Tibial nerve (tissue), 4 donors: ENCODE measurements at places on chromosomes 7 and 10. TPM values are rescaled to one million over a fixed set of nuclear protein-coding genes. Genes with fewer than 3 reads are reported as not detected.

TEX47 gene
- not detected for total RNA-seq

HOXA3 gene
- 18.8 TPM for total RNA-seq

LRRC61 gene
- total RNA-seq, result 7.9 TPM

CNPY1 gene
- total RNA-seq, result not detected

TYW1B gene
- 2.4 TPM for total RNA-seq

NEUROG3 gene
- not detected for total RNA-seq

CADPS2 gene
- 25.5 TPM for total RNA-seq

IFIT1B gene
- total RNA-seq, result not detected

EN2 gene
- total RNA-seq, result under 0.01 TPM

VAX1 gene
- total RNA-seq, result not detected

CHST3 gene
- total RNA-seq, result 56.4 TPM

AKR1C3 gene
- total RNA-seq, result 55.8 TPM

FAS gene
- 32.2 TPM for total RNA-seq

KCNMA1 gene
- 16.2 TPM for total RNA-seq

HTR7 gene
- 0.42 TPM for total RNA-seq

GJD4 gene
- total RNA-seq, result 0.20 TPM

CDC14C gene
- total RNA-seq, result not detected

CPN1 gene
- not detected for total RNA-seq

SLC18A3 gene
- not detected for total RNA-seq

TEX36 gene
- total RNA-seq, result not detected

CLDN4 gene
- 0.66 TPM for total RNA-seq

CTAGE8 gene
- total RNA-seq, result not detected

NPY4R2 gene
- total RNA-seq, result not detected

TMEM213 gene
- total RNA-seq, result not detected

SP8 gene
- not detected for total RNA-seq

GSTO2 gene
- total RNA-seq, result 0.78 TPM

CTNNA3 gene
- 15.9 TPM for total RNA-seq

KCP gene
- 0.21 TPM for total RNA-seq

PDCD11 gene
- total RNA-seq, result 23.7 TPM

SLC26A3 gene
- not detected for total RNA-seq

NXPH1 gene
- total RNA-seq, result not detected

TLX1 gene
- not detected for total RNA-seq

OR9A2 gene
- total RNA-seq, result not detected

CYP3A7 gene
- 0.22 TPM for total RNA-seq

OR2A5 gene
- not detected for total RNA-seq

FBH1 gene
- total RNA-seq, result 64.0 TPM

VIPR2 gene
- 2.7 TPM for total RNA-seq

CPA2 gene
- total RNA-seq, result 1.5 TPM

LBX1 gene
- 0.60 TPM for total RNA-seq

OR13A1 gene
- total RNA-seq, result not detected

ACBD7 gene
- 1.5 TPM for total RNA-seq

SLC13A1 gene
- total RNA-seq, result not detected

SEMA3A gene
- 9.0 TPM for total RNA-seq

CDHR3 gene
- 8.0 TPM for total RNA-seq

ZCCHC24 gene
- 165 TPM for total RNA-seq

ZNF503 gene
- 9.9 TPM for total RNA-seq

OGDH gene
- 76.5 TPM for total RNA-seq

TMEM236 gene
- 1.3 TPM for total RNA-seq

PRPS1L1 gene
- total RNA-seq, result not detected
